ENCODE measurements at places on chromosomes 2 and 18.

DNA sequence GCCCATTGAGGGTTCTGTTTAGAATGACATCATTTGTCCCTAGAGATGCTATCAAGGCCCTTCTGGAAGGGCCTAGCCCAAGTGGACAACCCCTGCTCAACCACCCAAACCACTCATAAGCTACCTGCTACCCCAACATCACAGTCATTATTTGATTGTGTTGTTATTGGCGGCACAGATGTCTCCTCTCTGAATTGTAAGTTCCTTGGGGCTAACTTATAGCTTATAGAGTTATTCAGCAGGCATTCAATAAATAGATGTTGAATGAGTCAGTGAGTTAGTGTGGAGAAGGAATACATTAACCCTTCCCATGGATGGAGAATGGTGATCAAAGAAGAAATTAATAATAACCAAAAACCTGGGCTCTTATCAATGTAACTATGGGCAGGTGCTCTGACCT is 80.0 kb downstream of the ACAA2 start:
- ATAC-seq: no peak
- no peaks in the 10 kb centered on the region for H3K36me3 ChIP-seq
- H3K27ac ChIP-seq: no peak overlapping the region
- no peaks in the 10 kb centered on the region for H3K4me1 ChIP-seq
- H3K27me3 ChIP-seq: peaks cover 5% of the 10 kb centered on the region

GRCh38 chr2:16537347-16537746 is 128.3 kb downstream of the CYRIA start:
- no peak for ATAC-seq
- H3K27me3 ChIP-seq: peaks cover 8% of the 10 kb centered on the region
- H3K4me1 ChIP-seq: no peaks in the 10 kb centered on the region
- H3K27ac ChIP-seq: no peak overlapping the region

GRCh38 chr2:160993654-160994061 is 166.6 kb upstream of the TANK start:
- H3K27me3 ChIP-seq: no peaks in the 10 kb centered on the region
- peaks cover 11% of the 10 kb centered on the region for H3K4me1 ChIP-seq
- ATAC-seq: no peak
- H3K36me3 ChIP-seq: no peaks in the 10 kb centered on the region
- H3K4me3 ChIP-seq: peak overlapping the region; percentile 35

DNA sequence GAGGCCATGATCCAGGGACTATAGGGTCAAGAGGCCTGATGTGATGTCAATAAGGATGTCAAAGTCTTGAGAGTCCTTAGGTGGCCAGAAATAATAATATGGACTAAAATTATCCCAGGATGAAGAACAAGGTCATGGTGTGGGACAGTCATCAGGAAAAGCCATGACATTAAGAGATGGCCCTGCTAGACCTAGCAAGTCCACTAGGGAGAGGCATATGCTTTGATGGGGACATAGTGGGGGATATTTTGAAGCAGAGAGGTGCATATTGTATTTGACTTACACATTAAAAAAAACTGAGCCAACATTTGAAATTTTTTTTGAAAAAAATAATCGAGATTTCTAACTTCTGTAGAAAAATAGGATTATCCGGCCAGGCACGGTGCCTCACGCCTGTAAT is 53.3 kb upstream of the CXCR4 start:
- peak overlapping the region; percentile 13 for H3K27ac ChIP-seq
- H3K27me3 ChIP-seq: no peaks in the 10 kb centered on the region
- no peaks in the 10 kb centered on the region for H3K36me3 ChIP-seq
- peaks cover 10% of the 10 kb centered on the region for H3K4me1 ChIP-seq
- no peak overlapping the region for H3K4me3 ChIP-seq

DNA sequence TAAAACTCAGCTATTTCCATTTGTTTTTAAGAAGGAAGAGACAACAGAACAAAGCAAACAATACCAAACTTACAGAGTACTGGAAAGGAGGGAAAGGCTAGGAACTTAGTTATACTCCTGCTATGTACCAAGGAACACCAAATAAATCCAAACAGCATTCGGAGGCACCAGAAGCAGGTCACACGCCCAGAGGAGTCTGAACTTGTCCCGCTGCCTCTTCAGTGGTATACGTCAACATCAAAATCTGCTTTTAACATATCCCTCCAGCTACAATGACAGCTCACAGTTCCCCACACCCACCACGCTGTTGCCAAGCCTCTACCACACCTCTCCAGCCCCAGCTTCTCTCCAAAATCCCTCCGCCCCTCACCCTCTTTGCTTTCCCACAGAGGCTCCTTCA is 17.3 kb downstream of the C2orf76 start:
- no peak for ATAC-seq
- H3K27me3 ChIP-seq: no peaks in the 10 kb centered on the region
- H3K4me3 ChIP-seq: no peak overlapping the region
- no peak overlapping the region for H3K27ac ChIP-seq
- no peaks in the 10 kb centered on the region for H3K36me3 ChIP-seq

DNA sequence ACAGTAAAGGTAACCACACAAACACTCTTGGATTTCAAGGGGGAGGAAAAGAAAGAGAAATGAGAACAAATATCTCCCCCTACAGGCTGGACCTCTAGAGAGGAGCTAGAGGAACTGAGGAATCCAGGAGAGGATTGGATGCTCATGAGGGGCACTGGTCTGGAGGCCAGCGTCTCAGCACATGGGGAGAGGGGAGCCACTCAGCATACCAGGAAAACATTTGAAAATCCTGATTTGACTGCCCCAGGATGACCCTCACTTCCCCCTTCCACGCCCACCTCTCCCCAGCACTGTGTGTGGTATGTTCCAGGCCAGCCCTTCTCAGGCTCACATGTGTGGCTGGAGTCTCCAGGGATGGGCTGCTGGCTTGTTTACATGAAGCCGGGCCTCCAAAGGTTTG is 396.8 kb upstream of the ID2 start:
- peaks cover 21% of the 10 kb centered on the region for H3K4me1 ChIP-seq
- H3K36me3 ChIP-seq: peaks cover 33% of the 10 kb centered on the region
- no peak for ATAC-seq
- H3K27me3 ChIP-seq: no peaks in the 10 kb centered on the region

- no peak overlapping the region for H3K4me3 ChIP-seq
- no peak for ATAC-seq
- no peaks in the 10 kb centered on the region for H3K27me3 ChIP-seq
- peaks cover 41% of the 10 kb centered on the region for H3K4me1 ChIP-seq
These were observed 134.6 kb downstream of the MAP4K4 start for GRCh38 chr2:101832114-101832513.

- H3K4me3 ChIP-seq: no peak overlapping the region
- H3K36me3 ChIP-seq: peaks cover 90% of the 10 kb centered on the region
- peaks cover 4% of the 10 kb centered on the region for H3K4me1 ChIP-seq
- no peak for ATAC-seq
- no peaks in the 10 kb centered on the region for H3K27me3 ChIP-seq
These were observed 50.4 kb downstream of the CLIP4 start for GRCh38 chr2:29165362-29166241.

- no peaks in the 10 kb centered on the region for H3K36me3 ChIP-seq
- no peak overlapping the region for H3K4me3 ChIP-seq
- H3K27ac ChIP-seq: no peak overlapping the region
These were observed 306.7 kb upstream of the ACVR2A start for GRCh38 chr2:147538088-147538487.
